ENCODE measurements at places on chromosomes 7 and 10.

DNA sequence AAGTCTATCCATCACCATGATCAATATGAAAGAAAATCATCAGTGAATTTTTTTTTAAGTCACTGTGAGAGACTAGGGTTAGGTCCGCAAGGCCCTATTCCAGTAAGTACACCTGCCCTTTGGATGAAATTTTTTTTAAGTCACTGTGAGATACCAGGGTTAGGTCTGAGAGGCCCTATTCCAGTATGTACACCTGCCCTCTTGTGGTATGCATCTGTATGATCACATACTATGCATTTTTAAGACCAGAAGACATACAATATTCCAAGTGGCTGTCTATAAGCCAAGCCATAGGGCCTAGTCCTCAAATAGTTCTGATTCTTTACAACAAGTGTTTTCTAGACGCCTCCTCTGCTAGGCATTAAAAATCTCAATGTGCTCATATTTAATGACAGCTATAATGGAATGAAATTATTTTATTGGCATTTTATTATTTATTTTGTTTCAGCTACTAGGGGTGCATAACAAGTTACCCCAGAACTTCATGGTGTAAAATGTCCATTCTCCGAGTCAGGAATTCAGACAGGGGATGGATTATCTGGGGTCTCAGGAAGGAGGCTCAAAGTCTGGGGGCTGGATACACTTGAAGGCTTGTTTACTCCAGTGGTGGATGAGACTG lies 53.1 kb downstream of the TEX36 start:
- DNase-seq: peak; percentile 24

GRCh38 chr7:25206765-25207164 lies 21.5 kb downstream of the NPVF start:
- DNase-seq: no peak

DNA sequence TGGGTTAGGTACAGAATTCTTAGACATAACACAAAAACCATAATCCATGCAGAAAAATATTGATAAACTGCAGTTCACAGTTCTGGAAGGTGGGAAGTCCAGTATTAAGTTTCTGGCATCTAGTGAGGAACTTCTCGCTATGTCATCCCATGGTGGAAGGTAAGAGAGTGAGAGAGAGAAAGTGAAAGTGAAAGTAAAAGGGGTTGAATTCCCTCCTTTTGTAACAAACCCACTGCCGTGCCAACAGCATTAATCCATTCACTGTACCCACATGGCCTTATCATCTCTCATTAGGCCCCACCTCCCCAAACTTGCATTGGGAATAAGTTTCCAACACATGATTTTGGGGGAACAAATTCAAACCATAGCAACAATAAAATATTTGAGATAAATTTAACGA lies 17.1 kb downstream of the ZNF485 start:
- no peak for DNase-seq

DNA sequence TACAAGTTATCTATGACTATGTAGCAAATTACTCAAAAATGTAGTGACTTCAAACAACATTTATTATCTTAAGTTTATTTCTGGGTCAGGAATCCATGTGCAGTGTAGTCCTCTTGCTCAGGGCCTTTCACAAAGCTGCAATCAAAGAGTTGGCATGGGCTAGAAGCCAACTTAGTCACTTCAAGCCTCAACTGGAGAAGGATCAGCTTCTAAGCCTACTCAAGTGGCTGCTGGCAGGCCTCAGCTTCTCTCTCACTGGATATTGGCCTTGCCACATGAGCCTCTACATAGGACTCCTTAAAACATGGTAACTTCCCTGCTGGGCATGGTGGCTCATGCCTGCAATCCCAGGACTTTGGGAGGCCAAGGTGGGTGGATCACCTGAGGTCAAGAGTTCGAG lies 5.0 kb upstream of the NFE2L3 start:
- no peak for DNase-seq
